ENCODE measurements at places on chromosomes 12 and 14.

- no peak for DNase-seq
Measured at GRCh38 chr12:68633614-68634558, 23.2 kb downstream of the RAP1B start.

DNA sequence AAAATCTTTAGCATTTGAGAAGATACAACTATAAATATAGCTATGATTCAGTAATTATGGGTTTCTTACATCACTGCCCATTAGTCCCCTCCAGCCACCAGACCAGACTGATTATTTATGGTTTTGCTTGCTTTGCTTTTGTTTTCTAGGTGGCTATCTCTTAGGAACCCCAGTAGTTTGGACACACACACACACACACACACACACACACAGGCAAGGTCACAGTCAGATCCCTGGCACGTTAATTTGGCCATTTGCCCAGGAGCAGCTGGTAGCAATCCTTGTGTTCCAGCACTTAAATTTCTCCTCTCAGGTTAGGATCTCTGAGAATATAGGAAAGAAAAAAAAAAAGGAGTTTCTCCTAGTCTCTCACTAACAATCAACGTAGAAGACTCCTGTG is 90.2 kb upstream of the RESF1 start:
- DNase-seq: peak; percentile 36

DNA sequence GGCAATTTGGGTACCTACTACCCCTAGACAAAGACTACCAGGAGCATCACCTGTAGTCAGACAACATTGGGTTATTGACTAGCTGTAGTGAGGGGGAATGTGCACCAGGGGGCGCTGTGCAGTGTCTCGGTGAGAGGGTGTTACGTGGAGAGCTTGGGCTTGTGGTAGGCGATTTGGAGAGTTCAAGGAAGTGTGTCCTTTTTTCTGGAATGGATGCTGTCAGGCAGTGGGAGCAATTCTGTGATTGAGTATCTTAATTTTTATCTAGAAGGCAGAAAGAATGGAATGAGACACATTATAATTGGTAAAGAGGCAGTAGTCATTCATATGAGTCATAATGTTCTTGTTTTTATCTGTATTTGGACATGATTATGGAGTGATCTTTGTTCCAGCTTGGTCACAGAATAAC is 187.7 kb downstream of the GALC start:
- DNase-seq: peak; percentile 25

DNA sequence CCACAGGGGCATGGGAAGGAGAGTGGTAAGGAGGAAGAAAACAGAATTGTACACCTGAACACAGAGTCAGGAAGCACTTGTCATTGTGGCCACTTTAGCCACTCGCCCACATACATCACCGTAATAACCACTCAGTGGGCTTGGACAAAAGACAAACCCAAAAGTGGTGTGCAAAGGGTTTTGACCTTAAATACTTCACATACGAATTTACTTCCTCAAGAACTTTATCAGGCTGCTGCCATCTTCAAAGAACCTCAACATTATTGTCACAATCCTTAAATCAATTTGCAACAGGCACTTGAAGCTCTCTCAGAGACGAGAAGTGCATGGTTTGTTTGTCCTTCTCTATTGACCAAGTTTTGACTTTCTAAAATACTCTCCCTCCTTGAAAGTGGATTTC is 187.3 kb upstream of the EGLN3 start:
- DNase-seq: no peak

GRCh38 chr14:90387206-90387760 is 9.5 kb upstream of the CALM1 start:
- DNase-seq: no peak

DNA sequence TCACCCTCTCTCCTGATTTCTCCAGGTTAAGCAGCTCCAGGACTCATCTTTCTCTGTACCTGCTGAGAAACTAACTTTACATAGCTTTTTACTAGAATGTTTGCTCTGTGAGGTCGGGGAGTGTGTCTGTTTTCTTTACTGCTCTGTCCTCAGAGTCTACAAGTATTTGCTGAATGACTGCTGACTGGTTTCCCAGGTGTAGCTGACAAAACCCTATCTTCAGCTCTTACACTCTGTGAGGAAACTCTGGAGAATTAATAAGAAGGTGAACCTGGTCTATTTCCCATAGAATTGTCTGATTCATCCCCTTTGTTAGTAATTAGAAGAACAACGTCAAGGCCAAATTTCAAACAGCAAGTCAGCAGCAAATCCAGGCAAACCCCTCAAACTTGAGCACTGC is 226.8 kb downstream of the ZFP36L1 start:
- no peak for DNase-seq

GRCh38 chr12:50112456-50113218 is 601 bp downstream of the COX14 start:
- no peak for DNase-seq

DNA sequence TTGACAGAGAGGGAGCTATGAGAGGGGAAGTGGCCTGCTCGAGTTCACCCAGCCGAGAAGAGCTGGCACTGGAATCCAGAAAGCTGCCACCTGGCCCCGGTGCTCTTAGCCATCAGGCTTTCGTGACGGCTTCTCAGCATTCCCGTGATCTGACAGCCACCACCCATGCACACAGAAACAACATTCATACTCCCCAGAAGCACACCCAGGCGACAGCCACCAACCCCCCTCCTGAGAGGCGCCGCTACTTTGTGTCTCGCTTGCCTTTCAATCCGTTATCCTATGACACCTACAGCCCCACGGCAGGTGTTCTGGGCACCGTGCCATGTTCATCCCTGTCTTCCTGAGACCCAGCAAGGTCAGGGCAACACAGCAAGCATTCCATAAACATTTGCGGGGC is 31.4 kb downstream of the PSMC1 start:
- no peak for DNase-seq

GRCh38 chr12:102300824-102301461 is 103.3 kb upstream of the PMCH start:
- no peak for DNase-seq

GRCh38 chr14:79639613-79640012 is 571.7 kb downstream of the DIO2 start:
- DNase-seq: no peak

- DNase-seq: no peak
Measured at GRCh38 chr12:116606397-116606796, 47.2 kb downstream of the MAP1LC3B2 start.

GRCh38 chr14:103302966-103303365 is 31.1 kb upstream of the EIF5 start:
- DNase-seq: no peak

DNA sequence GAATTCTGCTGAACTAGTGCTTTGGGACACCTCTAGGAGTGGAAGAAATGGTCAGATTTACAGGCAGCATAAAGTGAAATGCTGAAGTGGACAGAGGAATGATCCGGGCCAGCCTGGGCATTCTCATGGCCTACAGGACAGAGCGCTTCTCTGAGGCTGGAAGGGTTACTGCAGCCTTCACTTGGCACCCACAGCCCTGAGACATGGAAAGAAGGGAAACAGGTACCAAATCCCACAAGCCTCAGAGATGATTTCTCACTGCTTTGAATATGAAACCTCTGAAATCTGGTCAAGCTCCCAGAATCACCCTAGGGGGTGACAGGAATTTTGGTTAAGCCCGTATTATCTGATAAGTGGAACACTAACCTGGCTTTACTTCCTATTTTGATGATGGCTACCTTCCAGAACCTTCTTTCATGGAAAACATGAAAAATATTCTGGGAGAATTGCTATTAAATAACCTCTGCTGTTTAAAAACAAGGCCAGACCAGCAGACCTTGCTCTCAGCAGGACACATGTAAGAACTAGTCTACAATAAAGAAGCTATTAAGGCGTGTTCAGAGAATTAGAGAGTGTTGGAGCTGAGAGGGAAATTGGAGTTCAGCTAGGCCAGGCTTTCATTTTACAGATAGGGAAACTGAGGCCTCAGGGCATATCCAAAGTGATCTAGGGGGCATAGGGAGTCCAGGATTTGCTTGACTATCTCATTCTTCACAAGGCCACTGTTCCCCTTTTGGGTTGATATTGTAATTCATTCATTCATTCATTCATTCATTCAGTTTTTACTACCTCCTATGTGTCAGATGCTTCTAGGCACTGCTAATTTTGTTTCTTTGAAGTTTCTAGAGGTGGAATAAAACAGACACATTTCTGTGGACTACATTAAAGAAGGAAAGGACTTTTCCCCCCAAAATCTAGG is 281.5 kb downstream of the ZFP36L1 start:
- DNase-seq: no peak

GRCh38 chr14:32332415-32333316 is 3.6 kb downstream of the AKAP6 start:
- DNase-seq: no peak

- no peak for DNase-seq
Measured at GRCh38 chr12:109452489-109452888, 24.6 kb downstream of the KCTD10 start.

GRCh38 chr12:110585231-110585799 is 2.2 kb upstream of the PPTC7 start:
- DNase-seq: no peak

- no peak for DNase-seq
Measured at GRCh38 chr12:11752403-11753149, 103.1 kb downstream of the ETV6 start.

DNA sequence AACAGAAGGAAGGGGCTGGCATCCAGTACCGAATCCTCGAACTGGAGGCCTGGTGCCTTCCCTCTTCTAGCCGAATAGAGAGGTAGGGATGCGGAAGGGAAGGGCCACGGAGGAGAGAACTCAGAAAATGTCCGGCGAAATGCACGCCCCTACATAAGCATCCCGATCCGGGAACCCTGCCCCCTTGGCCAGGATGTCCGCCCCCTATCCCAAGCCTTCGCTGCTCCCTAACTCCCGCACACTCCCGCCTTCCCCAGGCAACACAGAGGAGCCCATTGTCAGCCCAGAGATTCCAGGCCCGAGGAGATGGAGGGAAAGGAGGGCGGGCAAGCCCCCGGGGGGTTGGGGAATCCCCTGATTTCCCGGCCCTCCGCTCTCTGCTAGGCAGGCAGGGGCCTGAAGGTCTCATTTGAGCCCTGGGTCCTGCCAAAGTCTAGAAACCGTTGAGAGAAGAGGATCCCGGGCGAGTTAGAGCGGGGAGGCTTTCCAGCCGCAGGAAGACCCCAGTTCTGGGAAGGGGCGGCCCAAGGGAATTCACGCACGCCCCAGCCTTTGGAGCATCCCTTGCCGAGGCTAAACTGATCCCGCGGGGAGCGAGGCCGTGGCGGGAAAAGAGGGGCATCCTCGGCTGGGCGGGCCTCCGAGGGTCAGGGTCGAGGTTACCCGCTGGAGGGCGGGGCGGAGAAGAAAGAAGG is 569 bp upstream of the ARHGEF40 start:
- peak; percentile 45 for DNase-seq

DNA sequence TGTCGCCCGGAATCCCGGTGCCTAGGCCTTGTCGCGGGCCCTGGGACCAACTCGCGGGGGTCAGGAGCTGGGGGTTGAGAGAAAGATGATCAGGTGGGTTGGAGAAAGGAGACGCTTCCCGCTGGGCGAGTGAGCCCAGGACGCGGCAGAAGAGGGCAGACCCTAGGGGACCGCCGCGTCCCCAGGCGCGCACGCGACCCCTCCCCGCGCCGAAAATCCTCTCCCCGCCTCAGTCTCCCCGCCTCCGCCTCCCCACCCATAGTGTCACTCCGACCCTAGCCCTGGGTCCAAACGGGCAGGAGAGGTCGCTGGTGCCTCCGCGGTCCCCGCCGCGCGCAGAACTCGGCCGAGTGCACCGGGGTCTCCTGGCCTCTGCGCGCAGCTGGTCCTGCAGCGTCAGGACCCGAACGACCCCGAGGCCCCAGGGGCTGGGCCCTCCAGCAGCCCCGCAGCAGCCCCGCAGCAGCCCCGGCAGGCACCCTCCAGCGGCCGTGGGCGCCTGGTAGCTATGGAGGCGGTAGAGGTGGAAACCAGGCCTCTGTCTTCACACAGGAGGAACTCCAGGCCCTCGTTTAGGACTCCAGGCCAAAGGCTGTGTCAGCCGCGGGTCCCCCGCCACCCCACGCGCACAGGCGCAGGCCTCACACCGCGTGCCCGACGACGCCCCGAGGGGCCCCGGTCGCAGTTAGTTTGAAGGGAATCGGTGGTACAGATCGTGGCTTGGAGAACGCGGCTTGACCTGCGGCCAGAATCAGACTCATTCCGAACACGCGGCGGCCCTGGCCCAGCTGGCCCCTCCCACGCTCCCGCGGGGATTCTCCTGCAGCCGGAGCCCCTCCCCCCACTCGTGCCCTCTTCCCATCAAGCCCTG is 60.1 kb upstream of the EIF5 start:
- no peak for DNase-seq

GRCh38 chr14:104450811-104451401 is 128.7 kb upstream of the C14orf180 start:
- DNase-seq: no peak

DNA sequence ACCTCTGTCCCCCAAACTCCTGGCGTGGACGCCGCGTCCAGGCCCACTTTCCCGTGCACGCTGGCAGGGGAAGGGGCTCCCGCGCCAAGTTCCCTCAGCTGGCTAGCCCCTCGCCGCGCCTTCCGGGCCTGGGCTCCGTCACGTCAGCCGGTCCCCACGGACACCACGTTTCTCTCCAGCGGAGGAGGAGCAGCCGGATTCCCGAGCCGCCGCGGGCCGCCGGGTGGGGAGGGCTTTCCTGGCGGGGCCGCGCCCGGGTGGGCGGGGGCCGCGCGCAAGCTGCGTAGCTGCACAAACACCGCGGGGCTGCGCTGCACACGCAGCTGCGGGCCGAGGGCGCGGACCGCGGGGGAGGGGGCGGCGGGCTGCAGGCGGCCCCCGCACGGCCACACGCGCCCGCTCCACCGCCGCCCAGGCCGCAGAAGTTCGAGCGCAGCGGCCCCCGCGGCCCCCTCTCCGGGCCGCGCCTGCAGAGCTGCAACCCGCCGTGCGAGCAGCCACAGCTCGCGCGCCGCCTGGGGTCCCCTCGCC is 45.1 kb upstream of the PNMA1 start:
- peak; percentile 86 for DNase-seq

All from heart right ventricle (tissue), 16 donors.